IMR-90 (cell line): ENCODE measurements at places on chromosomes 1 and 21. TPM values are rescaled to one million over a fixed set of nuclear protein-coding genes. Genes with fewer than 3 reads are reported as not detected.
A peak's percentile ranks its signal among the peaks of the same experiment; 100 is the strongest.

DNA sequence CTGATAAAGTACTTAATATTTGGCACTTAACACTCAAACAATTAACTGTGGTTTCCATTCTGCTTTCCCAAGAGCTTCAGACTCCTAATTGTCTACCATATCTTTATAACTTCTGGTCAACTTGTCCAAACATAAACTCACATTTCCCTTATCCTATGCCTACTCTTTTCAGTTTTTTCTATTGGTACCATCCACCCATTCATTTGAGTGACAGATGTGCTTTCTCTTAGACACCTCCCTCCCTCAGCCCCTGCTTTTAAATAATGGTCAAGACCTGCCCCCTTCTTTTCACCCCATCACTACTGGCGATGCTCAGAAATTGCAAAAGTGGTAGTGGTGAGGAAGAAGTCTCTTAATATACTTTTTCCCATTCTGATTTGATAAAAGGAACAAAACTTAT is 5.5 kb downstream of the SLC16A4 start:
- no peak for DNase-seq

DNA sequence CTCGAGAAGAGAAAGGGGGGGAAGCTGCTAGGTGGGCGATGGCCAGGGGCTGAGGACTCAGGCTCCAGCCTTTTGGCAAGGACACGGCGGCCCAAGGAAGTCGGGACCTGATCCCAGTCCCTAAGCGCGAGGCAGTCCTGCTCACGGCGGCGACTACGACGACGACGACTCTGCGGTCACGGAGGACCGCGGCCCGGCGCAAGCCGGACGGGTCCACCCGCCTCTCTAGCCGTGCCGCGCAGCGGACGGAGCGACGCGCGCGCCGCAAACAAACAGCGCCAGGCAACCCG is 401 bp downstream of the WNT9A start:
- DNase-seq, result no peak

- no peak for DNase-seq
Observed at GRCh38 chr21:27647921-27648320, 681.0 kb upstream of the ADAMTS5 start.

- no peak for DNase-seq
Observed at GRCh38 chr1:45608175-45609156, 15.4 kb downstream of the CCDC17 start.

DNA sequence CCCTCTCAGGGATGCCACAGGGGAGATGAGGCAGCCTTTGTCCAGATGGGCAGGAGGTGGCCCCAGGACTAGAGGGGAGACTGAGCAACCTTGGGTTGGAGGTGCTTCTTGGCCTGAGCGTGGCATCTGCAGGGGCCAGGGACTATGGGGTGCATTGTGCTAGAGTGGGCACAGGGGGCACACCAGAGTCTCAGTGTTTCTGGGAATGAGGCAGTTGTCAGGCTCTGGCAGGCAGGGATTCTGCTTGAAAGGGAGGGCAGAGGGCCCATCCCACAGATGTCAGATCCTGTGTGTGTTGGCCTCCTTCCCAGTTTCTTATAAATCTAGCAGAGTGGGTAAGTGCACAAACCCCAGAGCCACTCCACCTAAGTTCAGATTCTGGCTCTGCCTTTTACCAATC is 13.7 kb downstream of the LGR6 start:
- peak; percentile 73 for DNase-seq

DNA sequence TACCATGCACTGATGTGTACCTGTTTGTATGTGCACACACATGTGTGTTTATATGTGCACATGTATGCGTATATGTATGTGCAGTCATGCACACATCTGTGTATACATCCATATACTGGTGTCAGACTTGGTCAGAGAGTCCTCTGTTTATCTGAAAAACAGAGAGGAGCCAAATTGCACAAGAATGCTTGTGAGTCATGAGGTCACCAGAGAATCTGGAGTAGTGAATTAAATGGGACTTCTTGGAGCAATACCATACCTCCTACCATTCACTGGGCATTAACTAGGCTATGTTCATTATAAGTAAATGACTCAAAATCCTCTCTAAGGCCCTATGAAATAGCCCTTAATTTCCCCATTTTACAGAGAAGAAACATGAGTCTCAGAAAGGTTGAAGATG is 272.1 kb upstream of the C1orf87 start:
- DNase-seq, result no peak

GRCh38 chr1:19438516-19439195 is 46.7 kb downstream of the CAPZB start:
- no peak for DNase-seq

The IGSF21 gene
- not detected in 2 replicates for total RNA-seq

DNA sequence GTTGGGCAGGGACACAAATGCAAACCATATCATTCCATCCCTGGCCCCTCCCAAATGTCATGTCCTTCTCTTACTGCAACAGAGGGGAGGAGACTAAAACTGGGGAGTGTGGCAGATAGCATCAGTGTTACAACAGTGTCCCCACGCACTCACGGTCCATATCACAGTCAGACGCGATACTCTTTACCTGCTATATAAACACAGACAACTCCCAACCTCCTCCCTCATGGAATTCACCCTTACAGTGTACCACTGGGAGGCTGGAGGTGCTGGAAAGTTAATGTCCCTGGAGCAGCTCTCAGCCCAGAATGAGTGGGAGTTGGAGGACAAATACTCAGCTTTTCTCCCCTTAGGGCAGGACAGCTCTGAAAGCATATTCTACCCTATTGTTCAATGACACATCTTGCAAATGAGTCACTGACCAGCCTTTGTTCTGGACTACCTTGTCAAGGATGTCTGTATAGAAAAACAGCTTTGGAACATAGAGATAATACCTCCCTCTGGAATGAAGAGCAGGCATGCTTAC is 445.9 kb downstream of the SETD4 start:
- DNase-seq, result peak; percentile 39

GRCh38 chr1:209207126-209207700 is 376.3 kb upstream of the CAMK1G start:
- no peak for DNase-seq

DNA sequence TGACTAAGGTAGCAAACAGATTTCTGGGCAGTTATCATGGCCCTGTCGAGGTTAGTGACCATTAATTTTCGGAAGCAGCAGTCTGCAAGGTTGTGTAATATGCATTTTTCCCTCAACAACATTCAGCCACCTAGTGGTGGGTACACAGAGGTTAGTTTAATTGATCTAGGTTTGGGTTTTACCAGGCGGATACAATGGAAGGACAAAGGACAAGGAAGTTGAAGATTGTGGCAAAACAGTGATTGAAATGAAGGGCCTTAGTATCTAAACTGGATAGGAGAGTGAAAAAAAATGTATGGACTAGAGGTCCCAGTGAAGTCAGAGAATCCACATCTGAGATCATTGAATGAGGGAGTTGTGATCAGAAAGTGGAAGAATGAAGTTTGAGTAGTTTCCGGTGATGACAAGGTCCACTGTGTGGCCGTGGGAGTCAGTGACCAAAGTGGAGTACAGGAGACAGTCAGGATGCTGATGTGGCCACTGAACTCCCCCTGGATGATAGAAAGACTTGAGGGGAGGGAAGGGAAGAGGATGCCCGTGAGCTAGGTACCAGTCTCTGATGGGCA is 2.8 kb downstream of the ARMH1 start:
- peak; percentile 53 for DNase-seq

The PLA2G4A gene
- total RNA-seq, result 3.8 and 4.4 TPM in 2 replicates

The CRABP2 gene
- 6.1 and 6.3 TPM in 2 replicates for total RNA-seq

DNA sequence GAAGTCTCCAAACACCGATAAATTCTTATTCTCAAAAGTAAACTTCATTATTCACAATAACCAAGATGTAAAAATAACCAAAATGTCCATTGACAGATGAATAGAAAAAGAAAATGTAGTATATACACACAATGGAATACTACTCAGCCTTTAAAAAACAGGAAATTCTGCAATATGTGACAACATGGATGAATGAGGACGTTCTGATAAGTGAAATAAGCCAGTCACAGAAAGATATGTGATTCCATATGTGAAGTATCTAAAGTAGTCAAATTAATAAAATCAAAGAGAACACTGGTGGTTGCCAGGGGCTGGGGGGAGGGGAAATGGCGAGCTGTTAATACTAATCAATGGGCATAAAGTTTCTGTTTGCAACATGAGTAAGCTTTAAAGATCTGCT is 36.0 kb downstream of the LRRC8C start:
- no peak for DNase-seq

The RHD gene
- 0.28 TPM in 1 of 2 replicates, not detected in the other for total RNA-seq

The ZRANB2 gene
- total RNA-seq, result 23.7 and 41.7 TPM in 2 replicates

The OVAAL gene
- not detected in 2 replicates for total RNA-seq

DNA sequence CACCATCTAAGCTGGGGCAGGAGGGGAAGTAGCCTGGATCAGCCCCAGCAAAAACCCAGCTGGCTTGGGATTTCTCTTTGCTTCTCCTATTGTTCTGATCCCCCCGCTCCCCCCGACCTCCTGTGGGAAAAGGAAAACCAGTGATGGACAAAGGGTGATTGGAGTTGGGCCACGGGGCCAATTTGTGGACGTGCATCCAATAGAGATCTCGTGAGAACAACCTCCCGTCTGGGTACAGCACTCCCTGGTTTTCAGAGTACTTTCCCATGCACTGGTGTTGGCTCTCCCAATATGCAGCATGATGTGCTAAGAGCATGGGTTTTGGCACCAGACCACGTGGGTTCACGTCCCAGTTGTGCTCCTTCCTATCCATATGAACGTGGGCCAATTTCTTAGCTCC is 9.0 kb downstream of the BLACAT1 start:
- no peak for DNase-seq

The KLHDC9 gene
- 0.18 TPM in 1 of 2 replicates, not detected in the other for total RNA-seq

- DNase-seq, result no peak
Observed at GRCh38 chr21:17796037-17796403, 23.1 kb downstream of the C21orf91 start.

DNA sequence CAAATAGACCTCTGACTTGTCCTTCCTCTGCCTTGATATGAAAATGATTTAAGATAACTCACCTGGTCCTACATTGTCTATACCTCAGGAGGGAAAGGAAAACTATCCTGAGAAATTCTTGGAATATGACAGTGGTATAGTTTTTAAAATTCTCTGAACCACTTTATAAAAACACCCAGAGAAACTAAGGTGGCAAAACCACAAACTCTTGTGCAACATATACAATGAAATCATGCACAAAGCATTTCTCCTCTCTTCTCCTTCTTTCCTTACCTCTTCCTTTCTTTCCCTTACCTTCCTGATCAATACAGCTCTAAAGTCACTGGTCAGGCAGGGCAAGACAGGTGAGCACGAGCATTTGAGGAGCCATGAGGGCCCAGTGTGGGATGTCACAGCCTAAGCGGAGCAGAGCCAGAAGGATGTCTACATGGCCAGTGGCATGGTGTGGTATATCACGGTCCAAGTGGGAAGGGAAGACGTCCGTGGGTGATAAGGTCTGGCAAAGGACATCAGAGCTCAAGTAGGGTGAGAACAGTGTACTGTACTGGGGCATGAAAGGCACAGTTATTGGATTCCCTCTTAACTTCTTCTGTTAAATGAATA is 543.3 kb downstream of the DPYD start:
- DNase-seq, result no peak

- peak; percentile 59 for DNase-seq
Observed at GRCh38 chr1:109807822-109808680, 44.3 kb upstream of the EPS8L3 start.

DNA sequence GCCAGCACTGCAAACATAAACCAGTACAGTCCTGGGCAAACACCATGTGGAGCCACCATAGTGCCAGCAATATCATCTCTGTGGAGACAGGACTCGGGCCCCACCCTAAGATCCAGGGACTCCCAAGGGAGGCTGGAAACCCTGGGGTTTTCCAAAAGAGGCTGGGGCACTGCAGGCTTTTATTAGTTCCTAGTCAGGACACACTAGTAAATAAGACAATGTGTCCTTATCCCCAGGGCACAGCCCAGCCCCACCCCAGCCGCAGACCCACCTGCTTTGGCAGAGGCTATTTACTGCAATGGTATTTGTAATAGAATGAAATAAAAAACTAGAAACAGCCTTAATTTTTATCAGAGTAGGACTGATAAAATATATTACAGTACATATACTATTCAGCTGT is 486 bp upstream of the GJB3 start:
- no peak for DNase-seq

DNA sequence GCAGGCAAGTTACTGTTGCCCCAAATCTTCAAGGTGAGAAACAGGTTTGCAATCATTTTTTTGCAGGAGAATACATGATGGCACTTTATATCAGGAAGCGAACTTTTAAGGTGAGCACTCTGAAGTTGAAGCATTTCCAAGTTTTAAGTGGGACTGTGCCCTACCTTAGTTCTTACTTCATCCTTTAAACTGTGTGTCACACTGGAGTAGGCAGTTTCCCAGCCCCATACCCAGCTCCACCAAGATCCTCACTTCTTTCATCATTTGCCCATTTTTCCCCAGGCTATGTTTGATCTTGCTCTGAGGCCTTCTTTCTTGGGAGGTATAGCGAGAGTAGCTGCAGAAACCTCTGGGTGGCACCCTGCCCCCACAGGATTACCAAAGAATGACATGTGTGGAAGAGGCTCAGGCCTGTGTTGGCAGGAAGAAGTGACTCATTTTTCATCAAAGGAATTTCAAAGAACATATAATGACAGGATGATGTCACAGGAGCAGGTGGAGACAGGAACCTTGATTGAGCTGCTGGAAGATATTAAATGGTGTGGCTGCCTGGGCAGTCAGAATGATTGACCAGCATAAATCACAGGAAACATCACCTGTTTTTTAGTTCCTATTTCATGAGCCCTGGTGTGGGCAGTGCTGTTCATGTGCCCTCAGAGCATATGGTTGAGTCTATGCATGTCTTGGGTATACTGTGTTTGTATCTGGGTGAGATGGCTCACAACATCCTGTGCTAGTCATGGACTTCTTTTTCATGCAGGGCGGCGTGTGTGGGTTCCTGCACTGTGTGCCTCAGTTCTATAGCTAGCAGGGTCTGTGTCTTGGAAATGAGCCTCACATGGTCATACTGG is 20.8 kb upstream of the MACF1 start:
- peak; percentile 74 for DNase-seq

The ARF1 gene
- 306 and 330 TPM in 2 replicates for total RNA-seq

The RGS8 gene
- total RNA-seq, result not detected in 2 replicates
